ENCODE measurements at places on chromosomes 16 and 17.

- no peak for DNase-seq
Observed at GRCh38 chr17:73308017-73308823, 3.6 kb downstream of the CDC42EP4 start.

- no peak for DNase-seq
Observed at GRCh38 chr17:32268734-32269288, 3.2 kb downstream of the RHBDL3 start.

- no peak for DNase-seq
Observed at GRCh38 chr17:13843862-13844635, 225.3 kb upstream of the COX10 start.

- DNase-seq = no peak
Observed at GRCh38 chr16:9447699-9448098, 356.3 kb downstream of the HAPSTR1 start.

DNA sequence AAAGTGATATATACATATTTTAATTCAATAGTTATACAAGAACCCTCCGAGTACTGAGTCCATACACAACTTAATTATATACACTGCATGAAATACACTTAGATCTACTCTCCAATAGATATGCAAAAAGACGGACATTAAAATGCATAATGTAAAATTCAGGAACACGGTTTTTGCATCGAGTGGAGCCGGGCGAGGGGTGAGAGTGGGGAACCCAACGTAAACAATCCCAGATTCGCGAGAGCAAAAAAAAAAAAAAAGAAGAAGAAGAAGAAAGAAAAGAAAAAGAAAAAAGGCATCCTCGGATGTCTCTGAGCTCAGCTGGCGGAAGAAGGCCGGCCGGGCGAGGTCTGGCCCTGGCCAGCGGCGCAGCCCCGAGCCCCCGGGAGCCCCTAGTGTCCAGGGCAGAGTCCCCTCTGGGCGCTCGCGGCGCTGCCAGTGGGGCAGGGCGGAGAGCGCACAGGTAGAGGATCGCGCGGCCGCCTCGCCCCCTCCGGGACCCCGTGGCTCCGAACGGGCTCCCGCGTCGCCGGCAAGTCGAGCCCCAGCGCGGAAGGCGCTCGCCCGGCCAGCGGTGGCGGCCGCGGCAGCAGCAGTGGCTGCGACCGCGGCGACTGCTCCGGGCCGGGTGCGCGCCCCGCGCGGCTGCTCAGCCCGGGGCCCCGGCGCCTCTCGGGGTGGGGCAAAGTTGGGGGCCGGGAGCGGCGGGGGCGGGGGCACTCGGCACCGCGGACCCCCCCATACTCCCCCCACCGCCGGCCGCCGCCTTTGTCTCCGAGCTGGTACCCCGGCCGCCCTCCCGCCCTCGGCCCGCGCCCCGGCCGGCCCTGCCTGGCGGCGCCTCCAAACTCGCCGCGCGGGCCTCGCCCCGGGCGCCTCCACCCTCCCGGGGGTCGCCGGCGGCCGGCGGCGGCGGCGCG, 9.6 kb upstream of the ZFHX3 start:
- DNase-seq = peak; percentile 63

DNA sequence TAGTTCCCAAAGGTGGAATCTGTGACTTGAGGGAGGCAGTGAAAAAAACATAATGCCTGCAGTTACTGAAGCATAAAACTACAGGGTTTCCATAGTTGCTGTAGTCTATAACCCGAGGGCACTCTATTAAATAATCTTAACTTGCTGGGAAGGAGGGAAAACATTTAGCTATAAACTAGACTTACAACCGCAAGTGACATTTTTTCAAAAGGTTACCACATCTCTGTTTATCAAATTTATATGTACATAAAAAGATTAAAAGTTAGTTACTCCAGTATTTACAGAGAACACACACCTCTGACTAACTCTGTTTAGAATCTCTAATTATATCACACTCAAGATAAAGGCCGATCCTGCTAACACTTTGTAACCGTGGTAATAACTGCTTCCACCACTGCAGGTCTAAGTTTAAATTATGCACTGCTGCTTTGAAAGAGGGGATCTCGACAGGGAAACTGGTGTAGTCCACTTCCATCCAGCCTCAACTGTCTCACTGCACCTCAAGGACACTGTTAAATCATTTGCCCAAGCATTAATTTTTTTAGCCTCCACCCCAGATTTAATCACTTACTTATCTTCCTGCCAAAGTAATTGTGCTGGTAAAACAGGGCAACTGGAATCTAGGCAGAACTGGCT, 14.6 kb downstream of the KCNJ16 start:
- DNase-seq = no peak

GRCh38 chr16:78407191-78407590, 307.7 kb downstream of the WWOX start:
- DNase-seq = no peak

DNA sequence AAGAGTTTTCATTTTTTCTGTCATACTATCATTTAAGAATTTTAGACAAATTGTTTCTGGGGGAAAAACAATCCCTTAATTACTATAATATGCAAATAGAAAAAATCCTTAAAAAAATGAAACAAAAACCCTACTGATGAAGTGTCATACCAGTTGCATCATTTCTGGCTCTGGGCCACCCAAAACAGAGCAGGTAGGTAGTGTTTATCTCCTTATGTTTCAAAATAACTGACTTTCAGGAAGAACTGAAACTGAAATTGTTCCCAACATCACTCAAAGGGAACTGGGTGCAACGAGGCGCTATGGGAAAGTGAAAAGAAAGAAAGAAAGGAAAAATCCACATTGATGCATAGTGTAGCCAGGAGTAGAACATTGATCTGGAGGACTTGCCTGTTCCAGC, 653.1 kb upstream of the SOX9 start:
- DNase-seq = no peak

- no peak for DNase-seq
Observed at GRCh38 chr17:28372203-28372944, 880 bp downstream of the SARM1 start.

- no peak for DNase-seq
Observed at GRCh38 chr16:28261942-28262341, 30.4 kb upstream of the SBK1 start.

DNA sequence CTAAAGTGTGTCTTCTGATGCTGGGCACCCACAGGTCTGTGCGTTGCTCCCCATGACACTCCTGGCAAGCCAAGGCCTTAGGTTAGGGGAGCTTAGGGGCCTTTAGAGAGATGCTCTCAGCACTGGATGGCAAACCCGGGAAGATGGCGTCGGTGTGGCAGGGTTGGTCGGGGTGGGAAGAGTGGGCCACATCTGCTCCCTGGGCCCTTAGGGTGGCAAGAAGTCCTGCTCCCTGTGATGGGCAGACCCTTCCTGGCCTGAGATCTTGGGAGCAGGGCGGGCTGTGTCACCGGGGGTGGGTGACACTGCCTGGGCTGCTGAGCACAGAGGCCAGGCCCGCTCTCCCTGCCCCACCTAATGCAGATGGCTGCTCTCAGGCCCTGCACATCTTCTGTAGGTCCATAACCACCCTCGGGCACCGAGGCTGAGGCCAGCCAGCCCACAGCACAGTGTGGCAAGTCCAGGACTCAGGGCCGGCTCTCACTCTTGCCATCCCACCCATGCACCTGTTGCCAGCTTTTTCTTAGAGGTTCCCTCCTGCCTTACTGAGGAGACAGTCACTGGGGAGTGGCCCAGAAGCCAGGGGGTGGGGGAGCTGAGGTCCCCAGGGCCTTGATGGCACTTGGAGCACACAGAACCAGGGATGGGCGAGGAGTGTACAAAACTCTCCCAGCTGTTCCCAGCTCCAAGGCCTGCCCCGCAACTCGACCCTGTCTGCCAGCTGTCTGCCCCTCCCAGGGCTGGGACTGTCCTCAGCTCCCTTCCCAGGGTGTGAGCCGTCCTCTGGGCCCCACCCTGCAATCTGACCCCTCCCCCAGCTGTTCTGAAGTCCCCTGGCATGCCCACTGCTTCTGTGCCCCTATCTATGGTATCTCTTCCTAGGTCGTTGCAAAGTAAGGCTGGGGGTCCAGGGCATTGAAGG, 4.4 kb upstream of the MTSS2 start:
- no peak for DNase-seq

DNA sequence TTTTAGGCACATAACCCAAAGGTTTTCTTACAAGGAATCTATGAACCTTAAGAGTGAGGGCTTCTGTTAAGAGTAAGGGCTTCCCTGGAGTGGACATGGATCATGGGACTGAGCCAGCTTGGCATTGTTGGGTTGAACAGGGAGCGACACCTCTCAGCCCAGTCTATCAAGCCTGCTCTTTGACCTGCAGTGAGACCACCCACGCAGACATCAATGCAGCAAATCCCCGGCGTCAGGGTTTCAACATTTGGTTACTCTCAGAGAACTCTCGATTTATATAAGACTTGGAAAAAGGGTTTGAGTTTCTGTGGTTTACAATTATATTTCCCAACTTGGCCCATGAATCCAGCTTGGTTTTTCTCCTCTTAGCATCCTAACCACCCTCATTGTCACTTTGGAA, 299.9 kb downstream of the WWOX start:
- no peak for DNase-seq

GRCh38 chr16:82157836-82158235, 12.2 kb downstream of the MPHOSPH6 start:
- no peak for DNase-seq

DNA sequence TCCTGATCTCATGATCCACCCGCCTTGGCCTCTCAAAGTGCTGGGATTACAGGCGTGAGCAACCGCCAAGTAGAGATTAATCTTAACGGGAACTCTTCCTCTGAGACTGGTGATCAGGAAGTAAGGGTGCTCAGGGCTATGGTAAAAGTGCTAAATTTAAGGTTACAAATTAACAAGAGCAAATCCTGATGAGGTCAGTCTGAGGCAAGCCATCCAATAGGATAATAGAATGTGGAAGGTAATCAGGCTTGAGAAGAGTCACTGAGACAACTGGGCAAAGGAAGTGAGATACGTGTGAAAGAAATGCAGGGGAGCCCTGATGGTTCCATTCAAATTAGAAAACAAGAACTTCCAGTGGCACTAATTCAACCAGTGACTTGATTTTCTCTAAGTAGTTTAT, 69.1 kb downstream of the CACNG1 start:
- no peak for DNase-seq

DNA sequence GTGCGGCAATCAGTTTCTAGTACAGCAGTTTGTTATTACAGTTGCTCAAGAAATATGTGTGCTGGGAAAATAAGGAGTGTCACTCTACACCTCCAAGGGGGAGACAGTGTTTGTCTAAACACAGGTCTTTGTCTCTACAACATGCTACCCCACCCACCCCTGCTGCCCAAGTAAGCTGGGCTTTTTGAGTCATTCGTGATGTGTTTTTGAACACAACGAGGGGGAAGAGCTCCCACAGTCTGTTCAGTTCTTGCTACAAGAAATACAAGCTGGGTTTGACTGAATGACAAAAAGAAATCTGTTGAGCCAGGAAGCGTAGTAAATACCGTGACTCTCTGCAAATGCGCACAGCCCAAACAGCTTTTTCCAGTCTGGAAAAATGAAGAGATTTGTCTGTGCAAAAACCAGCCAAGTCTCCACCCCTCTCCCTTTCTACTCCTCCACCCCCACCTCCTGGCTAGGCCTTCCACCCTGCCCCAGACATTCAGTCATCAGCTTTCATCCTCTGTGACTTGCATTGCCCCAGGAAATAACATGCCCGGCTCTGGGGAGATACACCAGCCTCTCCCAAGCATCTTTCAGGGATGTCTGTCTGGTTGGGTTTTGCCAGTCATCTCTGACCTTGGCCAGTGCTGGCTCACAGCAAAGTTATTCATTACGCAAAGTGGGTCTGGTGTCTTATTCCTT, 25.7 kb downstream of the CHD9 start:
- DNase-seq = no peak

DNA sequence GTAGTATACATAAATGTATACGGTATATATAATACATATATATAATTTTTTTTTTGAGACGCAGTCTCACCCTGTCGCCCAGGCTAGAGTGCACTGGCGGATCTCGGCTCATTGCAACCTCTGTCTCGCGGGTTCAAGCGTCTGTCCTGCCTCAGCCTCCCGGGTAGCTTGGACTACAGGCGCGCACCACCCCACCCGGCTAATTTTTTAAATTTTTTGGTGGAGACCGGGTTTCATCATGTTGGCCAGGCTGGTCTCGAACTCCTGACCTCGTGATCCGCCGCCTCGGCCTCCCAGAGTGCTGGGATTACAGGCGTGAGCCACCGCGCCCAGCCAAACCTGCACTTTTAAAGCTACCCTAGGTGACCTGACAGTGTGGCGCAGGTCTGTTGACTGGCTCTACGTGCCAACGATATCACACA, 745 bp downstream of the PAM16 start:
- no peak for DNase-seq

DNA sequence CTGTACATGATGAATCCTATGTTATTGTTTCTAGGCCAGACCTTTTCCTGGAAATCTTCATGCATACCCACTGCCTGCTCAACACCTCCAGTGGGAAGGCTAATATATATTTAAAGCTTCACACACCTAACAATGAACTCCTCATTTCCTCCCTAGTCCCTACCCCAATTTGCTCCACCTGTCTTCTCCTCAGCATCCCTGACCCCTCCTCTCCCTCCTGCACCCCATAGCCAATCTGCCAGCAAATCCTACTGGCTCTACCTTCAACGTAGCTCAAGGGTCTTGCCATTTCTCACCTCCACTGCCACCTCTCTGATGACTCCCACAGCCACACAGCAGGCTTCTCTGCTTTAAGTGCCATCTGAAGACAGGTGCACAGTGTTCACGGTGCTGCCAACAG, 215.6 kb upstream of the WSB1 start:
- DNase-seq = no peak

DNA sequence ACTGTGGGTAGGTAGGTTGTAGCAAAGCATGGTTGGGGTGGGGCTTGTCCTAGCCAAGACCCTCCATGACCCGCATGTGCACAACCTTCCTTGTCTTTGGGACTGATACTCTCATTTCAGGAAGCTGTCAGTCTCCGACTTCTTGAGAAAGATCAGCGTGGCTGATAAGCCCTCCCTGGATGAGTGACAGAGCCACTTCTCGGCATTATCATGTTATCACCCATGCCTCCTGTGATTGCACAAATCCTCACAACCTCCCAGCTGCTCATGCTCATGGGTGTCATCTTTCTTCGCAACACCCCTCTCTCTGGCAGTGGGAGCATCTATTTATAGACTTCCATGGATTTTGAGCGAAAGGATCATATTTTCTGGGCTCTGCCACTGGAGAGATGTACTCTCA, 314.2 kb downstream of the FOXL1 start:
- no peak for DNase-seq

- DNase-seq = no peak
Observed at GRCh38 chr16:35750701-35751104, 2291.3 kb downstream of the TP53TG3F start.

DNA sequence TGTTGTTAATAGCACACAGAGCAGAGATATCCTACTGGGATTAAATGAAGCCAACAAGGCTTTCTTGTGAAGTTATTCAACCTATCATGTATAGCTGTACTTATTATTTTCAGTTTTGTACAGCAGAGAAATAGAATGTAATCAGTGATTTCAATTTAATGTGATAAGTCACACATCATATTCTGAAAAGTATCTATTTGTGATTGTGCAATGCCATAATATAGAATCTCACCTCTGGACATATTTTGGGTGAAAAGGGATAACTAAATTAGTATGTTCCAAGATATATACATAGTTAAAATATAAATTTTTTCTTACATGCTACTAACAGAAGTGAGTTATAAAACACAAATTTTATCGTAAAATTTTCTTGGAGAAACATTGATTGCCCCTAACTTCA, 544.3 kb upstream of the KIF2B start:
- DNase-seq = no peak

Measured in GM19239 (cell line).